ENCODE measurements at places on chromosomes 13 and 19. TPM values are rescaled to one million over a fixed set of nuclear protein-coding genes. Genes with fewer than 3 reads are reported as not detected.

- no peak overlapping the region for H3K27ac ChIP-seq
- H3K36me3 ChIP-seq = no peaks in the 10 kb centered on the region
- no peak overlapping the region for H3K4me3 ChIP-seq
- H3K4me1 ChIP-seq = peaks cover 8% of the 10 kb centered on the region
- DNase-seq = peak; percentile 62
These were observed 783.4 kb upstream of the ARGLU1 start for GRCh38 chr13:107351305-107351704.

ZNF471 gene
- 2.3 TPM for total RNA-seq

- no peak for DNase-seq
- no peaks in the 10 kb centered on the region for H3K27me3 ChIP-seq
- H3K4me1 ChIP-seq = peaks cover 13% of the 10 kb centered on the region
These were observed 5.2 kb downstream of the PRMT1 start for GRCh38 chr19:49682274-49682673.

GRCh38 chr13:109834973-109835720 lies 48.8 kb upstream of the IRS2 start:
- H3K36me3 ChIP-seq = no peaks in the 10 kb centered on the region
- peaks cover 4% of the 10 kb centered on the region for H3K27me3 ChIP-seq
- peaks cover 1% of the 10 kb centered on the region for H3K4me1 ChIP-seq
- H3K27ac ChIP-seq = no peak overlapping the region

DNA sequence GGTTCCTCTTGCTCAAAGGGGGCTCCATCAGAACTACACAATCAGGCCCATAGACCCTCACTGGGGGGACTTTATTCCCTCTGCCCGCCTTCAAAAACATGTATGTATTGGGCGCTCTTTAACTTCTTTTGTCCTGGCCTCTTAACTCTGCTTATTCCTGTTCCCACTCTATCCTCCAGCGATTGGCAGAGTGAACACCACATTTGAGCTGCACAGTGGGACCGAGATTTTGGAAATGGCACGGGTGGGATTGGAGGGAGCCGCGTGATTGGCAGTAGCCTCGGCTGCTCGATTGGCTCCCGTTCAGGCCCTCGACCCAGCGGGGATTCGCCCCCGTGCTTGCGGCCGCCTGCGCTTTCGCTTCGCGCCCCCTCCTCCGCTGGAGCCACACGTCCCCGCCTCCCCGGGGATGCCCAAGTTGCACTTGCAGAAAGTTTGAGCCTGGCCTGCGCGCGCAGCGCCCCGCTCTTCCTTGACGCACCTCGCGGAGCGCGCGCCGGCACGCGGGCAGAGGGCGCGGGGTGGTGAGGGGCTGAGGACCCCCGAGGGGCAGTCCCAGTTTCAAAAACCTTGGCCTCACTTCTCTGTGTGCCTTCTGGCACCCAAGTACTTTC lies at the start of gene ZIC5:
ZIC5 (minus strand) TSS at position 192 of the 614 bp plus-strand sequence; CDS start at position 28, 164 bp downstream.
- DNase-seq = no peak
- peaks cover 2% of the 10 kb centered on the region for H3K4me1 ChIP-seq
- peaks cover 93% of the 10 kb centered on the region for H3K27me3 ChIP-seq

GRCh38 chr13:55617241-55617640 lies 1523.5 kb upstream of the PRR20A start:
- H3K36me3 ChIP-seq = no peaks in the 10 kb centered on the region
- H3K27ac ChIP-seq = no peak overlapping the region
- DNase-seq = no peak
- no peaks in the 10 kb centered on the region for H3K4me1 ChIP-seq
- H3K27me3 ChIP-seq = no peaks in the 10 kb centered on the region

- DNase-seq = no peak
- no peaks in the 10 kb centered on the region for H3K27me3 ChIP-seq
- H3K27ac ChIP-seq = no peak overlapping the region
- H3K4me1 ChIP-seq = peaks cover 5% of the 10 kb centered on the region
- H3K36me3 ChIP-seq = no peaks in the 10 kb centered on the region
- no peak overlapping the region for H3K4me3 ChIP-seq
These were observed 15.2 kb upstream of the ERCC2 start for GRCh38 chr19:45385392-45386221.

DNA sequence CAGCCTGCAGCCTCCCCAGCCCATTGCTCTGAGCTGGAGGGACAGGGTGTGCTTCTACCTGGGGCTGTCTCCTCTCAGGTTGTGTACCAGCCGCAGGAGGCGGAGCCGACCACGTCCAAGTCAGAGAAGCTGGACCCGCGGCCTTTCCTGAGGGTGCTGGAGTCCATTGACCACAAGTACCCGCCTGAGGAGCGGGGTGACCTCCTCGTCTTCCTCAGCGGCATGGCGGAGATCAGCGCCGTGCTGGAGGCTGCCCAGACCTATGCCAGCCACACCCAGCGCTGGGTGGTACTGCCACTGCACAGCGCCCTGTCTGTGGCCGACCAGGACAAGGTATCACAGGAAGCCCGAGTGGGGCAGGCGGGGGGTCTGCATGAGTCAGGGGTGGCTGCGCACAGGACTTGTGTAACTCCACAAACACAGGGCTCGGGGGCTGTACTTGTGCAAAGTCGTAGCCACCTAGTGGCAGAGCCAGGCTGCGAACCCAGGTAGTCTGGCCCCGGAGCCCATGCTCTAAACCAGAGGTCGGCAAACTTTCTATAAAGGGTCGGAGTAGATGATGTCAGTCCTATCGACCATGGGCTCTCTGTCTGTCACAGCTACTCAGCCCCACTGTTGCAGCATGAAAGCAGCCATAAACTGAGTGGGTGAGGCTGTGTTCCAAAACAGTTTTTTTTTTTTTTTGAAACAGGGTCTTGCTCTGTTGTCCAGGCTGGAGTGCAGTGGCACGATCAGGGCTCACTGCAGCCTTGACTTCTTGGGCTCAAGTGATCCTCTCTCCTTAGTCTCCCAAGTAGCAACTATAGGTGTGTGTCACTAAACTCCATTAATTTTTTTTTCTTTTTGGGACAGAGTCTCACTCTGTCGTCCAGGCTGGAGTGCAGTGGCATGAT lies 8.9 kb downstream of the DHX34 start:
- H3K4me1 ChIP-seq = no peaks in the 10 kb centered on the region
- H3K27me3 ChIP-seq = no peaks in the 10 kb centered on the region
- no peak for DNase-seq
- no peak overlapping the region for H3K4me3 ChIP-seq
- H3K27ac ChIP-seq = no peak overlapping the region
